Stimulated activated CD4-positive, alpha-beta T cell treated with anti-CD3 and anti-CD28 coated beads, Interleukin-1b, Interleukin-23, amount 100 ng/mL, for 24 hours (primary cell): ENCODE measurements at places on chromosomes 13 and 19.

- DNase-seq: no peak
These were observed 75.9 kb downstream of the RAB20 start for GRCh38 chr13:110485604-110486003.

DNA sequence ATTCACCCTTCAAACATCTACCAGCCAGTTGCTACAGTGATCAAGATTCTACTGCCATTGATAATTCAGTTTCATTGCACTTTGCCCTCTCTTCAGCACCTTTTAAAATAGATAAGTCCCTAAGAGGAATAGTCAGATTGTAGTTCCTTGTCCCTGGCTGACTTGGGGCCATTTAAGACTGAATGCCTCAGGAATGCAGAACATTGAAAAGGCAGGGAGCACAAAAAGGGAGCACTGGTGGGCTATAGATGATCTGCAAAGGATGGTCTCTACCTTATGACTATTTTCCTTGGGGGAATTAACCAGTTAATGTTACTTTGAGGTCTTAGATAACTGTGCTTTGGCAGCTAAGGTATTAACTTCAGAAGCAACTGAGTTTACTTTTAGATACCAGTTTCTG lies 46.9 kb downstream of the GPALPP1 start:
- no peak for DNase-seq

DNA sequence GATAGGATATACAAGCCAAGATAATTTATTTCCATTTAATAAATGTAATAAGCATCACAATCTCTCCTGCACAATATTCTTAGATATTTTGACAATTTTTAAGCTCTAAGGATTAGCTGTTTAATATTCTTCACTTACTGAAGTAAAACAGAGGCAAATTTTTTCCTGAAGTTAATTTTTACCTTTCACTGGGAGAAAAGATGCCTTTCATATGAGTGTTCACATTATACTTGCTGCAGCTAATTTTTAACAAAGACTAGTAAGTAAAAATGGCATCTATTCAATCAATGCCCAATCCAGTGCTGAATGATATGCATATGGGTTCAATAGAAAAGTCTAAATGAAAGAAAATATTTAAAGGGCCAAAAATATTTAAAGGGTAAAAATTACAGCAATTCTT lies 377.2 kb upstream of the GPC6 start:
- DNase-seq: no peak

GRCh38 chr13:79678100-79678499 lies 197.1 kb downstream of the NDFIP2 start:
- DNase-seq: no peak

DNA sequence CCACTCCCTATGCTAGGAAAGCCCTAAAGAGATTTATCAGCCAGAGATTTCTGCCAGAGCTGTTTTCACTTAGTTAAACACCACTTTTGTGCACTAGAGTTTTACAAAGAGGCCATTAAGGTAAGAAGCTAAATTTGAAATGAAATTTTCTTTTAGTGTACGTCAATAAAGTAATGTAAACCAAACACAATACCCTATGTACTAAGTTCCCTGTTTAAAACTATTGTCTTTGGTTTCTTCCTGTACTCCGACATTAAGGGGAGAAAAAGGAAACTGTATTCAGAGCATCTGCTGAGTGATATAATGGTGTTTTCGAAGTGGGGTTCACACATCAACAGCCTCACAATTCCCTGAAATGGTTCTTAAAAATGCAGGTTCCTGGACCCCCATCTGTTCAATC lies 40.7 kb upstream of the STARD13 start:
- DNase-seq: no peak

- no peak for DNase-seq
These were observed 225.9 kb downstream of the OLFM4 start for GRCh38 chr13:53254500-53254899.
